ENCODE measurements at places on chromosomes 6 and 20.

- DNase-seq = no peak
Observed at GRCh38 chr20:36585410-36586125, 12.2 kb downstream of the TGIF2 start.

- DNase-seq = peak; percentile 89
Observed at GRCh38 chr20:41643504-41643938, 25.3 kb upstream of the CHD6 start.

- no peak for DNase-seq
Observed at GRCh38 chr20:52426856-52427255, 235.3 kb upstream of the ZFP64 start.

DNA sequence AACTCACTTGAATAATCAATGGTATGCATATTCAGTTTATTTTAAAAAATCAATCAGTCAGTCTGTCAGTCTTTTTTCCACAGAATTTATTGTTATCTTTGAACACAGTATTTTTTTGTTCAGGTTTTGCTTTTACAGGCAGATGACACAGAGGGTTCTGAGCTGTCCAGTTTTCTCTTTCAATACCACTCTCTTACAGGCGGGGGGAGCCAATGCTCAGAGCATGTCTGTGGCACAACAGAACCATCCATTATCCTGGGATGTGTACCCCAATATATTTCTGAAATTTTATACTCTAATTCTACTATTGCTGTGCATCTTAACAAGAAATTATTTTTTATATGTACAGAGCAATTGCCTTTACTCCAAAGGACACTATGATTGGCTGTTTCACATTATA is 21.2 kb downstream of the ROS1 start:
- DNase-seq = no peak

DNA sequence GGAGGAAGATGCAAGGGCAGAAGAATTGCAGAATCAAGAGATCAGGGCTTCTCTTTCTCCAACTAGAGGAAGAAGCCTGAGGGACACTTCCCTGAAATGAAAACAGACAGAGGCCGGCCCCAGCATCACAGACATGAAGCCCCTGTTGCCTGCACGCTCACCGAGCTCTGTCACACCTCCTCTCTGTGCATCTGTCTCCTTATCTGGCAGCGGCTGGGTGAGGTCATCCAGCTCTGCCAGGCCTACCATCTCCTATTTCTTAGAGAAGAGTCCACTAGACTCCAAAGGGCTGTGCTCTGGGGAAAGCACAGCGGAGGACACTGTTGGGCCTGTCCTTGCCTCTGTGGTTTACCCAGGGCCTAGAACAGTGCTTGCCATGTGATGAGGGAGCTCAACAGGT is 71.9 kb upstream of the MLN start:
- DNase-seq = no peak

- DNase-seq = peak; percentile 28
Observed at GRCh38 chr6:37625591-37626374, 71.9 kb downstream of the MDGA1 start.

GRCh38 chr6:14642842-14643241 is 525.3 kb downstream of the CD83 start:
- DNase-seq = no peak

DNA sequence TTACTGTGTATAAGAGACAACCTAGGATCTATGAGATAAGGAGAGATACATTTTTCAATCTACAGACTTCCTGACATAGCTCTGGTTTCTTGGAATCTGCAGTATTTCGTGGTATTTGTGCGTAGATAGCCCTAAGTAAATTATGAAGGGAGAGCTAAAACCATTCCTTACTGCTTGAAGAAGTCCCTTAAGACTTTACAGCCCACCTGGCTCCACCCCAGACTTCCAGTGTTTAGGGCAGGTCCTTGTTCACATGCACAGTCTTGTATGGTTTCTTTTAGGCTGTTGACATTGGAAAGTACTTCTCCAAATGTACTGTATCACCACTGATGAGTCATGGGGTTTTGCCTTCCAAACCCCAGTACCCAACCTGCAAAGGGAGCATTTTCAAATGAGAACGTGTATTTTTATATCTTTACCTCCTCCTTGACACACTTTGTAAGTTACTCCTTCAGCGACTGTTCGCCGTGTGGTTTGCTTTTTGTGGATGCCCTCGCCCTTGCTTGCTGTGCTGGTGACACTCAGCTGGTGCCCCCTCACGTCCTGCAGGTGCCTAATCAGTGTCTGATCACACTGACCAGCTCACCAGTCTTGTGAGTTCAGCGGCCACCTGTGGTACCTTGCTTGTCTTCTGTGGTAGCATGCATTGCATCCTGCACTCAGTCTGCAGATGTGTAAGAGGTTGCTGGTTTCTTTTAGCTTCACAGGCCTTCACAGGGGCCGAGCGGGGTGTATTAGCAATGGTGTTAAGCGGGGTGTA is 73.3 kb downstream of the IGF2R start:
- DNase-seq = no peak

- DNase-seq = no peak
Observed at GRCh38 chr6:45576648-45577624, 199.2 kb upstream of the SUPT3H start.

- no peak for DNase-seq
Observed at GRCh38 chr6:13917141-13917540, 7.6 kb upstream of the RNF182 start.

DNA sequence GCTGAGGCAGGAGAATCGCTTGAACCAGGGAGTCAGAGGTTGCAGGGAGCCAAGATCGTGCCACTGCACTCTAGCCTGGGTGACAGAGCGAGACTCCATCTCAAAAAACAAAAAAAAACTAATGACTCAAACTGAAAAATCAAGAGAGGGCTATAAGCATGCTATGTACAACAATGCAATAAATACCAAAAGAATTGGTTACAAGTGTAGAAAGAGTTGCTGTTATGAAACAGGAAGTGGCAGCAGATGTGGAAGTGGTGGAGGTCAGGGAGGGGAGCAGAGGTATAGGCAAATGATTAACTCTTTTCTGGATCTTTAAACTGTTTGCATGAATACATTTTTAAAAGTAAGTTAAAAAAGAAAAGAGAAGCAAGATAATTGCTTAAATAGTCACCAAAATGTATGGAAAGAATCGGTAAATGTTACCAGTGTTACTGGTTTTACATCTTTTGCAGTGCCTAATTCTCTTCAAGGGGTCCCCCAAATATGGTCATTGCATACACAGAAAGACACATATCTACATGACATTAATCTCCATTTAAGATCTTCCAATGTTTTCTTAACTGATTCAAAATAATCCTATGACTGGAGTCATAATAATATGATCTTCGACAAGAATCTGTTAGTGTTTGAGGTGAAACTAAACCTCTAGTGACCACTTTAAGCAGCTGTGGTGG is 15.0 kb downstream of the CALHM6 start:
- DNase-seq = no peak

- DNase-seq = no peak
Observed at GRCh38 chr20:22819112-22819511, 216.0 kb upstream of the SSTR4 start.

- no peak for DNase-seq
Observed at GRCh38 chr6:135753196-135753595, 98.3 kb upstream of the PDE7B start.

DNA sequence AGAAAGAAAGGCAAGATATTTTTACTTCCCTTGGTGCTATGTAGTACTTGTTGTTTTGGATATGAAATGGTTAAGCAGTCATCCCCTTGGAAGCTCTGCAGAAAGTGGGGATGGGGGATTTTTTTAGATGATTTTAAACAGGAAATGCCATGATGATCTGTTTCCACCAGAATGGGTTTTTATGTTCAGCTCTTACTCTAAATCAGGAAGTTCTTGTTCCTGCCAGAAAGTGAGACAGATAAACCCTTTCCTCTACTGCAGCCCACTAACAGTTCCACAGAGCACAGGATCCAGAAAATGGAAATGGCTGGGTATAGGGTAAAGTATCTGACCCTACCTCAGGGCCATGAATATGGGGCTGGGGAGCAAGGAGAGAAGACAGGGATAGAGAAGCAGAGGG is 32.1 kb upstream of the PPP1R3G start:
- DNase-seq = no peak

- DNase-seq = no peak
Observed at GRCh38 chr6:111605100-111605751, 452 bp downstream of the TRAF3IP2 start.

DNA sequence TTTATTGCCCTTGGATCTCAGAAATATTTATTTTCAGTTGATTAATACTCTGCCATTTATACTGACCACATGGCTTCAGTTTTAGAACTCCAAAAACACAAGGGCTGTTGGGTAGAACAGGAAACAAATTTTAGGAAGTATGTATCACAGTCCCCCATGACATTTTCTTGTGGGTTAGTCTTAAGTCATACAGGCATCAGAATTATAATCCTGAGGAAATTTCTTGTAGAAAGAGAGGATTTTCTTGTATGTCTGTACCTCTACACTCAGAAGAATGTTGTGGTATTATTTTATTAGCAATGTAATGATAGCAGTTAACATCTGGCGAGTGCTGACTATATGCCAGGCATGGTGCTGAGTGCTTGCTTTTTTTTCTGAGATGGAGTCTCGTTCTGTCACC is 302.9 kb downstream of the CLIC5 start:
- no peak for DNase-seq

GRCh38 chr6:10613723-10614122 is 80.7 kb downstream of the C6orf52 start:
- DNase-seq = no peak

DNA sequence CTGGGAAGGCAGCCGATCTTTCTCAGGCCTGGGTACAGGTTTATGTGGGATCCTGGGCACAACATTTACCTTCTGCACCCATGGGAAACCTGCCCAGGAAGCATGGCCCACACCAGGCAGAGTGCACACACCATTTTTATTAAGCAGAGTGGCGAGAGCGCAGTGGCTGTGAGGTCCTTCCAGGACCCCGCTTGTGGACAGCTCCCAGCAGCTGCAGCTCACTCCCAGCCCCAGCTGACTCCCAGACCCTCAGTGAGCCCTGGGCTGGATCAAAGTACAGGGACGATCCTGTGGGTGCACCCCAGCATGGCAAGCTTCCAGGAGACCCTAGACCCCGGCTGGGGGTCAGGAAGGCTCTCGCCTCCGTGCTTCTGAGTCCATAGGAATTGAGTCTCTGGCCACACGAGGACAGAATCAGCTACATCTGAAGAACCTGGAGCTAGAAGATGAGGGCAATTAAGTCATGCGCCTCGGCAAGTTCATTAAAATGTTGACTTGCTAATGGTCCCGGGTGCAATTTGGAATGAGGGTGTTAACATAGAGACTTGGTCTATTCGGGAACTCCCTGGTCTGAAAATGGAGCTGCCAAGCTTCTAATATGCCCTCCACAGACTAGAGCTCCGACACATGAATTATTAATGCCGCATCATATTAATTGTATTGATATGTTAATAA is 65.4 kb upstream of the SLCO4A1 start:
- DNase-seq = no peak

- DNase-seq = no peak
Observed at GRCh38 chr6:36246506-36247268, 23.2 kb upstream of the PNPLA1 start.

- DNase-seq = peak; percentile 53
Observed at GRCh38 chr6:149694921-149695320, 23.0 kb downstream of the LATS1 start.

- DNase-seq = no peak
Observed at GRCh38 chr20:62956387-62957135, 4.1 kb downstream of the SLC17A9 start.

GRCh38 chr6:148972481-148972880 is 225.7 kb downstream of the UST start:
- peak; percentile 99 for DNase-seq

DNA sequence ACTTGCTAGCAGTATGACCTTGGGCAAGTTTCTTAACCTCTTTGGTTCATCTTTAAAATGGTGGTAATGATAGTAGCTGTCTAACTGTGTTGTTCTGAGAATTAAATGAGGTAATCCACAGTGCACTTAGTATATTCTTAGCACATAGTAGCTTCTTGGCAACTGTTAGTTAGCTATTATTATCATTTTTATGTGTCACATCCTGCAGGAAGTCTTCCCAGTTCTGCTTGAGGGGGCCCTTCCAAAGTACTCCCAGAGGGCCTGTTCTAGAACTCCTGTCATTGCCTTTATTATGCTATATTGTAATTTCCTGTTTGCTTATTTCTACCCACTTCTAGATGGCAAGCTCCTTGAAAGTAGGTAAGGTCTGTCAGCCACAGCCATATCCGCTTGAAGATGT is 30.6 kb downstream of the ANKS1A start:
- DNase-seq = no peak

DNA sequence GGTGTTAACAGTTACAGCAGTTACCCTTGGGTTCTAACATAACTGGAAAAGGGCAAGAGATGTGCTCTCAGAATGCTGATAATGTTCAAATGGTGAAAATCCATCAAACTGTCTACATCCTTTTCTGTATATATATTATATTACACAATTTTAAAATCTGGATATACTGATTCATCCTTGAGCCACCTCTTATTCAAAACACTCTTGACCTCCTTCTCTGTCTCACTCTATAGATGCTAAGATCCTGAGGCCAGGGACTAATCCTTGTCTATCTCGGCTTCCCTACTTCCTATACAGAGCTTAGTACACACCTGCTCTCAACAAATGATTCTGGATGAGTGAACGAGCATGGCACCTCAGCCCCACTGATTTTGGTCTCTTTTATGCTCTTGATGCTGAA is 47.3 kb downstream of the HIVEP2 start:
- no peak for DNase-seq

GRCh38 chr20:995170-995569 is 6.9 kb downstream of the RSPO4 start:
- no peak for DNase-seq

DNA sequence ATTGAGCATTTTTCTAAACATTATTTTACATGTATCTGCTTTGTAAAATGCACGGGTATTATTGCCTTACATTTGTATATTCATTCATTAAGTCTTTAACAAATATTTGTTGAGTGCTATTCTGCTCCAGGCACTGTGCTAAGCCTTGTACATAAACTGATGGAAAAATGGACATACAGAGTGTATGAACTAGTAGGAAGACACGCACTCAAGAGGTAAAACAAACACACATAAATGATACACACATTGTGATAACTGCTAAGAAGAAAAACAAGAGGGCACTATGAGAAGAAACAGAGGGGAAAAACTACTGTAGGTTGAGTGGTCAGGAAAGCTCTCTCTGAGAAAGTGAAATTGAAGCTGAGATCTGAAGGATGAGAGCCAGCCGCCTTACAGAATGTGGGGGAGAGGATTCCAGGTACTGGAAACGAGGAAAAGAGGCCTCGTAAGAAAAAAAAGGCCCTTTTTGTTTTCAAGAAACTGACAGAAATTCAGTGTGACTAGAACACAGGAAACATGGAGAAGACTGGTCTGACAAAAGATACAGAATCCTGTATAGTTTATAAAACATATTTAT is 117.5 kb downstream of the EYA4 start:
- DNase-seq = peak; percentile 40

- no peak for DNase-seq
Observed at GRCh38 chr20:48332555-48332954, 495.2 kb downstream of the PREX1 start.

DNA sequence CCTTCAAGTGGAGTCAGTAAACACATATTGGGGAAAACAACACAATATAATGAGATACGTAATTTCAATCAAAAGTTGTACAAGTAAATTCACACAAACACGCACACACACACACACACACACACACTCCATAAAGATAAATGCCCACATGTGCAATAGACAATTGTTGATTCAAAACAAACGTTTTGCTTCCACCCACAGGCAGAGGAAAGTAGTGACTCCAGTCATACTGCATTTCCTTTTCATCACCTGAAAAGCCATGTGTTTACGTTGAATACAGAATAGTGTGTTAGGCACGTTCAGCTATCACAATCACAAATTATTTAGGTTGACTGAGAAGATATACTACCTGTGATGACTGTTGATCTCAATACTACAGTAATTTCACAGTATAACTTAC is 443.8 kb upstream of the MANEA start:
- peak; percentile 8 for DNase-seq

Data from NCI-H146 (cell line).